SJSA1 (cell line): ENCODE measurements at places on chromosomes 16 and 17.

- DNase-seq: no peak
These were observed 20.2 kb upstream of the SLC38A10 start for GRCh38 chr17:81315129-81315884.

DNA sequence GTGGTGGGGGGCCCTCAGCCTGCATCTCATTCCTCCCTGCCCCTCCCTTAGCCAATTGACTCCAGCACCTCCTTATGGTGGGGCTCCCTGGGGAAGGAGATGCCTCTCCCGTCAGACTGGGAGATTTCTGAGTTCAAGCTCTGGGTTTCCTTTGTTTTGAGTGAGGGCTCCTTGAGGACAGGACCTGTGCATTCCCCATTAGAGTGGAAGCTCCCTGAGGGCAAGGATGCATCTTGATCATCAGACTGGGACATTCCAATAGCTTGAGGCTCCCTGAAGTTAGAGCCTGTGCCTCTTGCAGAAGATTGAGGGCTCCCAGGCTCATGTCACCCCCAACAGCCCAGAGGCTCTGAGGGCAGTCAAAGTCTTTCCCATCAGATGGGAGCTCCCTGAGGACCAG is 23.6 kb downstream of the TNS4 start:
- no peak for DNase-seq

- no peak for DNase-seq
These were observed 418.0 kb upstream of the PSMD7 start for GRCh38 chr16:73878611-73879010.

GRCh38 chr17:49259663-49260010 is 29.1 kb upstream of the PHOSPHO1 start:
- no peak for DNase-seq

GRCh38 chr16:47887496-47887895 is 268.3 kb downstream of the ABCC12 start:
- no peak for DNase-seq
